ENCODE measurements at places on chromosomes 2 and 18.

DNA sequence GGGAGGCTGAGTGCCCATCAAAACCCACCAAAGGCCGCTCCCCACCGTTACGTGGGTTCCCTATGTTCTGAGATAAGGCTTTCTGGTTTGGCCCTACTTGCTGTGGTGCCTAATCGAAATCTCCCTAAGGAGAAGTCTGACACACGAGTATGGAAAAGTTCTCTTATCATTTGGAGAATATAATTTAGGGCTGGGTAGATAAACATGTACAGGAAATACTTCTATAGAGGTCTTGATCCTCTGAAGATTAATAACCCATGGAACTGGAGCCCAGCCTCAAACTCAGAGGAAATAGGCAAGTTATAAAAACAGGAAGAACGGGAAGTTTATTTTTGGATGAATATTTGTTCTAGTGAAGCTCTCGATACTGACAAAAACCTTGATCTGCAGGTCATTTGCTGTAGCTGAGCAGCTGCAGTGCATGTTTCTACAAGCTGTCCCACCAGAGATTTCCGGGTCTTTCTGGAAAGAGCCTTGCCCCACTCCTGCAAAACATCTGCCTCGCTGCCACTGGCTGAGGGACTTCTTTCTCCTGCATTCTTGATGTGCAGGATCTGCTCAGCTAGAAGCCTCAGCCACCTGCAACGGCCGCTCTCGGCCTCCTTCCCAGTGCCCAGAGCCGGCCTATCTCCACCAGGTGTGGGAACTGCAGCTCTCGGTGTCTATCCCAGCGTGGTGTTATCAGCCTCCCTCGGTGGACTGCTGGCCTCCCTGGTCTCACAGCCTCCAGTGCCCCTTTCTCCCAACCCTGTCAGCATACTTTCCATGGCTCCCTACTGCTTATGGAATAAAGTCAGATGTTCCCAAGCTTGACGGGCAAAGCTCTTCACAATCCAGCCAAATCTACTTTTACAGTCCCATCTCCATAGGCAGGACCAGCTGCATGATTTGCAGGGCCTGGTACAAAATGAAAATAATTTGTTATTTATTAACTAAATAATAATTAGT, 48.6 kb downstream of the SPRED2 start:
- peaks cover 30% of the 10 kb centered on the region for H3K4me1 ChIP-seq
- H3K36me3 ChIP-seq, result no peaks in the 10 kb centered on the region
- H3K27ac ChIP-seq, result no peak overlapping the region
- peaks cover 8% of the 10 kb centered on the region for H3K27me3 ChIP-seq
- H3K4me3 ChIP-seq, result no peak overlapping the region

DNA sequence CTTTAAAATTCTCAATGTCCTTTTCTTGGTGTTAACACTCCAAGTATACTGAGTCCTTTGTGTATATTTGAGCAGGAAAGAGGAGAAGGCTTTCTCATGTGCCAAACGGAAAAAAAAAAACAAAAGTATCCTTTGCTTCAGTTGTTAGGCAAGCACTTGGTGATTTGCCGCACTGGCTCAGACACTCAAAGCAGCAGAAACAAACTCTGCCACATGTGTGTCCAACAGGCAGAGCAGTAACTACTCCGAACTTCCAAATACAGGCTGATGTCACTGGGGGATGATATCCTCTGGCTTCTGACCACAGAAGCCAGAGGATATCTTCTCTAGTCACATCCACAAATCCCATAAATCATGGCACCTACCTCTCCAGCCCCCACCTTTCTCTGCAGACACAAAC, 108.0 kb upstream of the SALL3 start:
- H3K4me3 ChIP-seq, result no peak overlapping the region
- DNase-seq, result no peak
- H3K4me1 ChIP-seq, result no peaks in the 10 kb centered on the region

DNA sequence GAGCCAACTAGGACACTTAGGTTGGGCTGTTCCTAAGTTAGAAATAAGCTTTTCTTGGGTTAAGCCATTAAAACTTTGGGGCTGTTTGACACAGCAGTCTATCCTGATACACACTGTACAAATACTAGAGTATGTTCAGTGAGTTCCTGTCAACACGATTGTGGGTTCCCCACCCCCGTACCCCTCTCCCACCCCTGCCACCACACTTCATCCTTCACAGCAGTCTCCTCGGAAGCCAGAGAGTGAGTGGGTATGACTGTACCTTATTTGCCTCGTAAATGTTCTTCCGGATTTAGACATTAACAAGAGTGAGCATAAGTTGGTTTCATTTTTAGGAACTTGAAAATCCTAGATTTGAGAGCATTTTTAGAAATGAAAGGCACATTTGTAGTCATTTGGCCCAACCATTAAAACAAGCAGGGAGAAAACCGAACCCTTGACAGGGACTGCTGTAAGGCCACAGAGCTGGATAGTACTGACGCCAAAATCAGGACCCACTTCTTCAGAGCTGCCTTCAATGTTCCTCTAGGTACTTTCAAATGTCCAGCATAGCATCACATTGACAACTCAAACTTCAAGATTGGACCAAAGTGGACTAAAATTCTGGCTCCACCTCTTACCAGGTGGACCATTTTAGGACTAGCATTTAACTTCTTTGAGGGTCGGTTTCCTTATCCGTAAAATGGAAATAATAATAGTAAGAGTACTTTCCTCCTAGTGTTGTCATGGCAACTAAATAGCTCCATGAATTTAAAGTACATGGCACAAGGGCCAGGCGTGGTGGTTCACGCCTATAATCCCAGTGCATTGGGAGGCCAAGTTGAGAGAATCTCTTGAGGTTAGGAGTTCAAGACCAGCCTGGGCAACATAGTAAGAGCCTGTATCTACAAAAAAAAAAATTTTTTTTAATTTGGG, 166.3 kb upstream of the SERTAD2 start:
- H3K4me1 ChIP-seq, result no peaks in the 10 kb centered on the region
- H3K36me3 ChIP-seq, result no peaks in the 10 kb centered on the region
- DNase-seq, result no peak

DNA sequence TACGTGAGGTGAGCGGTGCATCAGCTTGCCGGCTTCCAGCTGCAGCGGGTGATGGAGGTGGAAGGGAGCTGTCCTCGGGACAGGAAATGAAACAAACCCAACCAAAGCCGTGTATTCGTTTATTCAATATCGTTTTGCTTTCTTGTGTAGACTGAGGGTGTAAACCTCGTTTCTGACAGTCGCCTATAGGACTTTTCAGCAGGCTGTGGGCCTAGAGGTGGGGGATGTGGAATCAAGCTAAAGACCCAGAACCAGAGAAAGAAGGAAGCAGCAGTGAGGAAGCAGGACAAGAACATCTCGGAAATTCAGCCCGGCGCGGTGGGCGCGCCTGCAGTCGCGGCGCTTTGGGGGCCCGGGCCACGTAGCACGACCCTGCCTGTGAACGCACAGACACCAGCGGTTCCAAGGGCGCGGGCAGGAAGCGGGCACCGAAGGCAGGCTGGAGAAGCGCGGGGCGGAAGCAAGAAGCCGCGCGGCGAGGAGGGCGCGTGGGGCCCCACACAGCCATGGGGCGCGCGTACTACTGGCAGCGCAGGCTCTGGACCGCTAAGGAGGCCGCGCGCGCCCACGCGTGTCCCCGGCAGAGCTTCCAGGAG, 755 bp upstream of the ATP9B start:
- DNase-seq, result no peak
- peak overlapping the region; percentile 90 for H3K27ac ChIP-seq
- H3K36me3 ChIP-seq, result peaks cover 28% of the 10 kb centered on the region
- peaks cover 14% of the 10 kb centered on the region for H3K4me1 ChIP-seq
- H3K27me3 ChIP-seq, result peaks cover 20% of the 10 kb centered on the region

GRCh38 chr2:177916342-177916741, 156.2 kb downstream of the PDE11A start:
- no peaks in the 10 kb centered on the region for H3K27me3 ChIP-seq
- no peak overlapping the region for H3K27ac ChIP-seq
- DNase-seq, result no peak
- no peak overlapping the region for H3K4me3 ChIP-seq
- no peaks in the 10 kb centered on the region for H3K4me1 ChIP-seq

DNA sequence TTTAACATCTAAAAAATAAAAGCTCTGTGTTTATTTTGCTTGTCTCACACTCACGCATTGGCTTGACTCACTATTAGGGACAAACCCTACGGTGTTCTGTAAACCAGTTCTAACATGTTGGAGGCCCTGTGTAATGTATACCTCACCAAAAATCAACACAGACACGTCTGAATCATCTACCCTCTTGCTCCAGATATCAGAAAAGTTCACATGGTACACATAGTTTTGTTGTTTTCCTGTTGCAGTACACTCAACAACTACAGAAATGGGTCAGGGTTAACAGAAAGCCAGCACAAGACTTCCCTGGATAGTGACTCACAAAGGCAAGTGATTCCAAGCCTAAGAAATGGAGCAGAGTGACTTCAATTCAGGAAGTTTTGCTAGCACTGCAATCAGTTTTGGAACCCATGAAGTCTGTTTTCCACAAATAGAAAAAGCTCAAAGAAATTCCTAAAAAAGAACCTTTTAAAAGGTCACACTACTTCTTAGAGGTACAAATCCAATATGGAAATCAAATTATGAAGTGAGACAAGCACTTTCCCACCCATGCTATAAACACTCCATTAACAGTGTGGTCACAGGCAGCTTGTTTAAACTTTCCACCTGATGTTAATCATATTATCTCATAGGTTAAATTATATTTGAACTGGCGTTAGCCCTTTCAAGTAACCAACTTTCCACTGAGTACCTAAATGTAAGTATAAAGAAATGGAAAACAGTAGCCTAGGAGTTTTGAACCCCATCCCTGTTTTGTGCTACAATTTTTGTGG, 87.4 kb downstream of the GAREM1 start:
- no peaks in the 10 kb centered on the region for H3K4me1 ChIP-seq
- no peak overlapping the region for H3K4me3 ChIP-seq
- no peaks in the 10 kb centered on the region for H3K36me3 ChIP-seq
- no peaks in the 10 kb centered on the region for H3K27me3 ChIP-seq
- DNase-seq, result no peak

GRCh38 chr2:100208141-100208770, 65.9 kb upstream of the AFF3 start:
- H3K4me3 ChIP-seq, result no peak overlapping the region
- no peak overlapping the region for H3K27ac ChIP-seq
- H3K36me3 ChIP-seq, result no peaks in the 10 kb centered on the region

- no peak for DNase-seq
- H3K4me1 ChIP-seq, result no peaks in the 10 kb centered on the region
- H3K4me3 ChIP-seq, result no peak overlapping the region
- no peak overlapping the region for H3K27ac ChIP-seq
- peaks cover 41% of the 10 kb centered on the region for H3K36me3 ChIP-seq
- H3K27me3 ChIP-seq, result peaks cover 2% of the 10 kb centered on the region
These were observed 71.1 kb downstream of the RFTN2 start for GRCh38 chr2:197604117-197604860.

DNA sequence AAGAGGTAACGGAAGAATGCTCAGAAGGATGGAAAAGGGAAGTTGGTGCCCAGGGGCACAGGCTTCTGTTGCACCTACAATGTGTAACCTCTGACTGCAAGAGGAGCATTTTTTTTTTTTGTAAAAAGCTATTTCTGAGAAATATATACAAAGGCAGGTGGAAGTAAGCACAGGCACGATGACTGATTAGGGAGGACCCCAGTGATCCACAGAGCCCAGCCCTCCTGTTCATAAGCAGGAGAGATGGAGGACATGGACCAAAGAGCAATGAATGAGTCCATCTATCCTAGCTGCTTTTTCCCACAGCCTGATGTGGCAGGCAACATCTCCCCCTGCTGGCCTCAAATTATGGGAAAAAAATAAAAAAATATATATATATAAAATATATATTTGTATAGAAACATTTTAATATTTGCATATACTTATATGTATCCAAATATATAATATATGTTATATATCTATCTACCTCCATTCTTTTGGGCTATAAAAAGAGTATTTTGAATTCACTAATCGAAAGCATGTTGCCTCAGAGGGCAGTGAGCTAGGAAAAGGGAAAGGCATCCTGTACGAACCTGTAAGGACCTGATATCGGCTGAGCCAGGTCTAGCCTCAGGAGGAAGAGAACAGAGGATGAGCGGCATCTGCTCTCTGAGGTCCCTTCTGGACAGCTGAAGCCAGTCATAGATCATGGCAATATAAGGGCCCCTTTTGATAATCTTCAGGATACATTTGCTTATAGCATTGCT, 166.0 kb upstream of the STK17B start:
- DNase-seq, result no peak
- H3K4me3 ChIP-seq, result no peak overlapping the region
- H3K27ac ChIP-seq, result no peak overlapping the region
- no peaks in the 10 kb centered on the region for H3K4me1 ChIP-seq
- no peaks in the 10 kb centered on the region for H3K27me3 ChIP-seq
- H3K36me3 ChIP-seq, result peaks cover 4% of the 10 kb centered on the region

- DNase-seq, result no peak
- no peak overlapping the region for H3K4me3 ChIP-seq
- no peaks in the 10 kb centered on the region for H3K4me1 ChIP-seq
These were observed 17.3 kb downstream of the ALPK2 start for GRCh38 chr18:58611395-58612131.

GRCh38 chr2:218645126-218645525, 14.3 kb downstream of the ZNF142 start:
- H3K4me3 ChIP-seq, result no peak overlapping the region
- H3K36me3 ChIP-seq, result peaks cover 15% of the 10 kb centered on the region
- DNase-seq, result no peak
- H3K27me3 ChIP-seq, result peaks cover 6% of the 10 kb centered on the region
- H3K27ac ChIP-seq, result peak overlapping the region; percentile 32

GRCh38 chr2:36409935-36410334, 54.4 kb downstream of the CRIM1 start:
- H3K4me1 ChIP-seq, result peaks cover 86% of the 10 kb centered on the region
- DNase-seq, result no peak
- peak overlapping the region; percentile 94 for H3K27ac ChIP-seq
- peaks cover 7% of the 10 kb centered on the region for H3K27me3 ChIP-seq
- H3K36me3 ChIP-seq, result peaks cover 6% of the 10 kb centered on the region

DNA sequence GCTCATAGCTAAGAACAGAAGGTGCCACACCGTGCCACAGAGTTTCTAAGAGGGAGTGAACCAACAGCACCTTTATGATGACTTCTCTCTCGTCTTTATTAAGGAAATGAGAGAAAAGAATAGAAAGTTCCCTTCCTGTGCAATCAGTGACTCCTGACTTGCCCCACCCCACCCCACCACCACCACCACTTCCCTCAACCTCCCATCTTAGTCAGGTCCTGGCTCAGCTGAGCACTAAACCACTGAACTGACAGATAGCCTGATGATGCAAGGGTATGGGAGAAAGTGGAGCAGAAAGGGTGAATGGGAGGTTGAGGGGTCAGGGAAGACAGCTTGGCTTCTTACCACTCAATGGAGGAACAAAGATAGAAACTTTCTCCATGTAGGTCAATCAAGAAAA, 75.2 kb upstream of the RMDN2 start:
- H3K27me3 ChIP-seq, result peaks cover 3% of the 10 kb centered on the region
- no peak for DNase-seq
- no peaks in the 10 kb centered on the region for H3K36me3 ChIP-seq
- no peak overlapping the region for H3K27ac ChIP-seq
- H3K4me3 ChIP-seq, result no peak overlapping the region

DNA sequence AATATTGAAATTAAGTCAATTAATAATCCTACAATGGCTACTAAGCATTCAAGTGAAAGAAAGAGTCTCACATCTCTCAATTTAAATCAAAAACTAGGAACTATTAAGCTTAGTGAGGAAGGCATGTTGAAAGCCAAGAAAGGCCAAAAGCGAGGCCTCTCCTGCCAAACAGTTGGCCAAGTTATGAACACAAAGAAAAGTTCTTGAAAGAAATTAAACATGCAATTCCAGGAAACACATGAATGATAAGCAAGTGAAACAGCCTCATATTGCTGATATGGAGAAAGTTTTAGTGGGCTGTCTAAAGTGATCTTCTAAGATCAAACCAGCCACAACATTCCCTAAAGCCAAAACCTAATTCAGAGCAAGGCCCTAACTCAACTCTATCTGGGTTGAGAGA, 11.8 kb downstream of the RDH14 start:
- no peak overlapping the region for H3K27ac ChIP-seq
- no peak for DNase-seq
- no peak overlapping the region for H3K4me3 ChIP-seq
- H3K36me3 ChIP-seq, result no peaks in the 10 kb centered on the region
- no peaks in the 10 kb centered on the region for H3K4me1 ChIP-seq
